Fibroblast of skin of right biceps (primary cell): ENCODE measurements at places on chromosomes 6 and 20.

GRCh38 chr20:24994186-24994465, 1.6 kb upstream of the APMAP start:
- no peak for DNase-seq

DNA sequence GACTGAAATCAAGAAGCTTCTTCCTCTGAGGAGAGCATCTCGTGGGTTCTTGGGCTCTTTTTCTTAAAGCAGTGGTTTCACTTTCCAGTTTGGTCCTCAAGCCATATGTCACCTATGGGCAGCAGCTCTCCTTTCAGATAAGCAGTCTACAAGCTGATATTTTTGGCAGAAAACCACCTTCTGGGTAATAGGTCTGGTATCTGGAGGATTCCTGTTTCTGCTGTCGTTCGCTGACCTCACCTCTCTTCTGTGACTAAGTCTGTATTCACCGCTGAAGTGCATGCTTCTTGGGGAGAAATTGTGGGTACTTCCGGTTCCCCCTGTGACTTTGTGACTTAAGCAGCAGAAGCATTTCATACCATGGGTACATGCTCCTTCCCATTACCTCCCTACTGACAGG, 193.6 kb downstream of the EDN1 start:
- peak; percentile 95 for DNase-seq

DNA sequence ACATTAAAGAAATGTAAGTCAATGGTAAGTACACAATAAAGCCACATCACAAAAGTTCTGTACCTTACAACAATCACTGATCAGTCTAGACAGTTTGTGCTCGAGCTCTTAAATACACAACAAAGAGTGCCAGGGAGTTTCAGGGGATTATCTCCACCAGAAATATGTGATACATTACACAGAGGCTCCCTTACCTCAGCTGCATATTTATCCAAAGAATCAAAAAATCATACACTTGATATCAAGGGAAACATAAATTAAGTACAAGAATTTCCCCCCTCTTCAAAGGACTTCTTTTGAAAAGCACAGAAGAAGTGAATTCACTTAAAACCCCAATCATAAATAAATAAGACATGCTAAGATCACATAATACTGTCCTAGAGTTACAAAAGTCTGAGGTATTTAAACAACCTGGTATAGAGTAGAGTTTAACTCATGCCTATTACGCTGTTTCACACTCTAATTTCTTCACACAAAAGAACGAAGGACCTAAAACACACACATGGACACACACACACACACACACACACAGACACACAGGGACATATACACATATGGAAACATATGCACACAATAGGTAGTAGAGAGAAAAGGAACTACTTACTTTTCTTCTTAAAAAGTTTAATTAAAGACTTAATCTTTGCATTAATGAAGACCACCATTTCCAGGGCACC, 528 bp downstream of the NHSL1 start:
- DNase-seq, result no peak

DNA sequence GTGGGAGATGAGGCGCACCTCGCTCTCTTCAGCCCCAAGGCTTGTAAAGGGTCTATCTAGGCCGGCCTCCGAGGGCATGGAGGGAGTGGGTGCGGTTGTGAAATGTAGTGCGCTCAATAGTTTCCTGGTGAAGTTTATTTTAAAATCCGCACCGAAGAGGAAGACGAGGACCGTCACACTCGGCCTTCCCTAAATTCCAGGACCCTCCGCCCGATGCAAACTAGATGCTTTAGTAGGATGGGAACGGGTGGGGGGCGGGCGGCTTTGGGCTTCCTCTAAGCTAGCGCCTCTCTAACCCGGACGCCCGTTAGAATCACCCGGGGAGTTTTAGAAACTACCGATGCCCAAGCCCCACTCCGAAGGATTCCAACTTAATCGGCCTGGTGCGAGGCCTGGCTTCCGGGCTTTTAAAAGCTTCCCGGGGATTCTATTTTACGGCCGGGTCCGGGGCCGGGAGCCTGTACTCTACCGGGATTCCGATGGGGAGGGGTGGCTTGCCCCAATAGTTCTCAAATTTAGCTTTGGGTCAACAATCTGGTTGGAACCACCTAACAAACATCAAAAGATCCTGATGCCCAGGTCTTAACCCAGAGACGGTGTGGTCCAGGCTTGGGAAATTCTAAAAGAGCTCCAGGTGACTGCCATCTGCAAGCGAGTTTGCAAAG, 548 bp upstream of the BCAS4 start:
- no peak for DNase-seq

DNA sequence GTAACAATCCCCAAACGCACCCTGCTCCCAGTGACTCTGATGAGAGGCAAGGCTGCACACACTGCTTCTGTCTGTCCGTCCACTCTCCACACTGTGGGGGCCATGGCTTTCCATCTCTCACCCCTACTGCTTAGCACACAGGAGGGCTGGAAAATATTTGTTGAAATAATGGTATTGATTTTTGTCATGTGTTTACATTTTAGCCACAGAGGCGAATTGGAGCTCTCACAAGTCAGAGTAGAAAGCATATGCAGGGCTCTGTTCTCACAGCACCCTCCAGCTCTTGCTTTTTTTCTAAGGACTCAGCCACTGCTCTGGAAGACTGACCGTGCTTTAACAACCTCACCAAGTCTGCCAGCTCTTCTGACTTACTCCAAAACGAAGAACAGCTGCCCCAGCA, 273.8 kb downstream of the GMDS start:
- no peak for DNase-seq

DNA sequence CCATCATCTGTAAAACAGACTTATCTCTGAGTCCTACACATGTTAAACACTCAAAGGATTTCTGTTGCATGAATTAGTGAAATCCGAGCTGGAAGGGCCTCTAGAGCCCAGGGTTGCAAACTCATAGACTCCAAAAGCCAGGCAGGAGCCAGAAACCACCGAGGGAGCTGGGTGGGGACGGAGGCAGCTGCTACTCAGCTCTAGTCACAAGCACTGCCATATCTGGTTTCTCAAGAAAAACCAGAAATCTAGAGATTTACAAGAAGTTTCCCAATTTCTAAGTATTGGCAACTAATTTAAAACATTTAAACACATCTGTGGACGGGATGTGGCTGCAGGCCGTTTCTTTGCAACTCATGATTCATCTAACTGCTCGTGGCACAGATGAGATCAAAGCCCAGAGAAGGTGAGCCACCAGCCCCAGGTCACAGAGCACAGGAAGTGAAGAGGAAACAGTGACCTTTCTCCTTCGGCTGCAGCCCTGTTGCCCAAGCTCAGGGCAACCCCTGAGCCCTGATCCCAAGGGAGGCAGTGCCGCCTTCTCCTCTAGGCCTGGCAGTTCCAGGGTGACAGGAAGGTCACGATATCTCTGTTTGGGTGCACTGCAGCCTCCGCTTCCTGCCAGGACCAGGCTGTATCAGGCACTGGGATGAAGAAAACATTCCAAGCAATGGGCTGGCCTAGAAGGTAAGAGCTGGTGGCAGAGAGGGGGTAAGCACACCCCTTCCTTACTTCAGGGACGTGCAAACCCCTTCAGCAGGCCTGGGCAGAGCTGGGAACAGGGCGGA, 26.4 kb upstream of the PTGIS start:
- peak; percentile 49 for DNase-seq

- DNase-seq, result no peak
Observed at GRCh38 chr6:133997267-133997666, 44.2 kb downstream of the TBPL1 start.

GRCh38 chr20:19769507-19769906, 11.4 kb downstream of the RIN2 start:
- DNase-seq, result no peak

DNA sequence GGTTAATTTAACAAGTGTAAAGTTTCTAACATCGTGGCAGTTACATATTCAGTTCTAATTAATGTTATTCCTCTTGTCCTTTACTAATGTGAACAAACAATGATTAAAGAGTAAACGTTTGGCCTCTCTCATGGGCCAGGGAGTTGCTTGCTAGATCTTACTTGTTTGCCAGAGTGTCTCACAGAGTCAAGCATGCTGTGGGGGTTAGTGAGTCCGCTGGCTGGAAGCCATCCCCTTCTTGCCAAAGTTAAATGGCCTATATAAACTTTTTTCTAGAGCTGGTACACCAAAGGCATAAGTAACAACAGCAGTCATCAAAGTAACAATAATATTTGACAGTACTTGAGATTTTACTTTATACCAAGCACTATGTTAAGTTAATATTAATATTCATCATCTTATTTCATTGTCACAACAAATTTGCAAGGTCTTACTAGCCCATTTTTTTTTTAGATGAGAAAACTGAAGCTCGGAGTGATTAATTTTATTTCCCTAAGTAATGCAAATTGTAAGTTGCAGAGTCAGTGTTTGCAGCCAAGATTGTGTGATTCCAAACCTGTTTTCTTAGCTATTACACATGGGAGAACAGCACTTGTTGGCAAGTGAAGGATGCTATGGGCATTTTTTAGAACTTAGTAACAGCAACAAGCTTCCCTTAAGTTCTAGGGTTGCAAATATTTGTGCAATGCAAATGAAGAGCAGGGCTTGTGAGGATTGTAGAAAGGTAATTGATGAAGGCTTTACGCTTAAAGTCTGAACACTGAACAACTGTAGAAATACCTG, 224.5 kb downstream of the RFPL4B start:
- peak; percentile 71 for DNase-seq

DNA sequence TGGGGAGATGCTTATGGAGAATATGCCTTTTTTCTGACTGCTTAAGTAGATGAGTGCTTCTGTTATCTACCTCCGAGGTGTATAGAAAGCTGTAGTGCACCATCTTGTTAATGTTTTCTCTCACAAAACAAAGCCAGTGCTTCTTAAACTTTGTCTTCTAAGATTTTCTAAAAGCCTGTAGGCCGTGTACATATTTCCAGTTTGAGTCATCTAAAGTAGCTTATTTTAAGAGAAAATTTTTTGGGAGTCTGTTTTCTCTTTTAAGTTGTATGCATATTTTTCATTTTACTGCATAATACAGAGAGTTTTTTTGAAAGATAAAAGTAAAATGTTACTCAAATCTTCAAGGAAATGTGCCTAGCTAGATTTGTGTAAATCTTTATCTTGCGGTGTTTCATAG, 151.7 kb downstream of the GRIK2 start:
- peak; percentile 9 for DNase-seq

DNA sequence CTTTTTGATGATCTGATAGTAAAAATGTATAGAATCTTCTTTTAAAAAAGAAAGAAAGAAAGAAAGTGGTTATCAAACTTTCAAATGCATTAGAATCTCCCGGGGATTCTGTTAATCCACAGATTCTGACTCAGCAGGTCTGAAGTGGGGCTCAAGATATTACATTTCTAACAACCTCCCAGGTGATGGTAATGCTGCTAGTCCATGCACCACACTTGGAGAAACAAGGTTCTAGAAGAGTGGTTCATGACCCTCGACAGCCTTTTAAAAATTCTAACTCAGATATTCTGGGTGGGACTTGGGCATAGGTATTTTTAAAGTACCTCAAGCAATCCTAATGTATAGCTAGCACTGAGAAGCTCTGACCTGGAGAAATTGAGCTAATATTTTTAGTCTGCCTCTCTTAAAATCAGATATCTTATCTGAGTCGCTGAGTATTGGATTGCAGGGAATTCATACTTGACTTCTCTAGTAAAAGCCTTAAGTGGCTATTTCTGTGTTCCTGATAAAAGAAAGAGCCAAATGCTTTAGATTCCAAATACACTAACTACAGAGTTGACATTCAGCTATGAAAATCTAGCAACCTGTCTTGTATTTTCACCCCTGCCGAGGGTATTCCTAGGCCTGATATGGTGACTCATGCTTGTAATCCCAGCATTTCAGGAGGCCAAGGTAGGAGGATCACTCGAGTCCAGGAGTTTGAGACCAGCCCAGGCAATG, 252.4 kb downstream of the PHACTR1 start:
- DNase-seq, result no peak

DNA sequence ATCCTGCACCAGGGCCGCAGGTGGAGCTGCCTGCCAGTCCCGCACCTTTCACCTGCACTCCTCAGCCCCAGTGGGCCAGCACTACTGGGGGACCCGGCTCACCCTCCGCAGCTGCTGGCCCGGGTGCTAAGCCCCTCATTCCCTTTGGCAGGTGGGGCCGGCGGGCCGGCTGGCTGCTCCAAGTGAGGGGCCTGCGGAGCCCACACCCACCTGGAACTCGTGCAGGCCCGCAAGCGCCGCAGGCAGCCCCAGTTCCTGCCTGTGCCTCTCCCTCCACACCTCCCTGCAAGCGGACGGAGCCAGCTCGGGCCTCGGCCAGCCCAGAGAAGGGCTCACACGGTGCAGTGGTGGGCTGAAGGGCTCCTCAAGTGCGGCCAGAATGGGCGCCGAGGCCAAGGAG, 199.0 kb upstream of the HS3ST5 start:
- no peak for DNase-seq

- no peak for DNase-seq
Observed at GRCh38 chr20:57474816-57475215, 50.1 kb downstream of the CTCFL start.

- DNase-seq, result peak; percentile 42
Observed at GRCh38 chr6:158039571-158040050, 57.9 kb downstream of the SYNJ2 start.

DNA sequence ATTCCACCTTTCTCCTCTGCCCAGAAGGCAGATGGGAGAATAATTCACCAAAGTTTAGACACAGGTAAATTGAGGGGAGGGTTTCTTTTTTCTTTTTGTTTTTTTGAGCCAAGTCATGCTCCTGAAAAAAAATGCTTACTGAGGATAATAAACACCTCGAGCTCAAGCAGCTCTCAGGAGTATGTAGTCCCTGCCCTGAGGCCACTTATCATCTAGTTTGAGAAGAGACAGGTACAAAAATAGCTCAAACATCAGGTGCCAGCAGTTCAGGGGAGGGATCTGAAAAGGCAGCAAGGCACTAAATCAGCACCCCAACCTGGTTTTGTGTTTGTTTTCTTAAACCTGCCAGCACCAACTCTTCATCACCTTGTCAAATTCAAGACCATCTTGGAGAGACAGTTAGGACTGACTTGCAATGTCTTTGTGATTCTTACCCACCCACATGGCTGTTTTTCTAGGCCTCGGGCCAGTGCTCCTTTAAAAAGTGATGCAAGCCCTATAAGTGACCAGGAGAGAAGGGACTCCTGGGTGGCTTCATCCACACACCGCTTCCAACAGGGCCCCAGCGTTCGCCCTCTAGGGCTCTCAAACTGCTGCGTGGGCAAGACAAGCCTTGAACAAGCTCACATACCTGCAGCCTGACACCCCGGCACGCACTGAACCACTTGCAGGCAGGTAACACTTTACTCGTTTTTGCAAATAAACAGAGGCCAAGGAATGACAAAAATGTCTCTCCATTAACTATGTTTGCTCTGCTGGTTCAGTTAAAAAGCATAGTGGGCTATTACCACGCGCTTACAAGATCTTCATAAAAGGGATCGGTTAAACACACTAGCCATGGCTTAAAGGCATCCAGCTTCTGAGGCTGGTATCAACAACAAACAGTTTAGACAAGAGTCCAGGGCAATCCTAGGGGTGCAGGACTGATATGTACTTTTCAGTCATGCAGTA, 13.9 kb downstream of the JAG1 start:
- no peak for DNase-seq

DNA sequence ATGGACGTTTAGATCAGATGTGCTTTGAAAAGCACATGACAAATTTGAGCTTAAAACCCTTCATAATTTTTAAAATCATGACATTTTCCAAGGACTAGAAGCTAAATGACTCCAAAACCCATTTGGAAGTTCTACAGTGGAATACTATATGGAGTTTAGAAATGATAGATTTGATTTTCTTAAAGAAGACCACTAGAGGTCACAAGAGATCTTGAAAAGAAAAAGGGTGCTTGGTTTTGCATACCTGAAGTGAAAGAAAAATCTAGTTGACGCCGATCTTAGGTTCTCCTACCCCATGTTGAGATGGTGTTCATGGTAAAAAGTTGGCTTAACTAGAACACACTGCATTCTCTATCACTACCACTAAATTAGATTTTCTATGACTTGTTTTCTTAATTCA, 31.5 kb downstream of the CFAP61 start:
- peak; percentile 16 for DNase-seq
